Suprapubic skin (tissue), 4 donors: ENCODE measurements at places on chromosomes 11 and 22.

GRCh38 chr11:11265994-11266606, 87.0 kb downstream of the CSNK2A3 start:
- no peak for DNase-seq

GRCh38 chr11:33670250-33671011, 30.2 kb downstream of the C11orf91 start:
- no peak for DNase-seq

DNA sequence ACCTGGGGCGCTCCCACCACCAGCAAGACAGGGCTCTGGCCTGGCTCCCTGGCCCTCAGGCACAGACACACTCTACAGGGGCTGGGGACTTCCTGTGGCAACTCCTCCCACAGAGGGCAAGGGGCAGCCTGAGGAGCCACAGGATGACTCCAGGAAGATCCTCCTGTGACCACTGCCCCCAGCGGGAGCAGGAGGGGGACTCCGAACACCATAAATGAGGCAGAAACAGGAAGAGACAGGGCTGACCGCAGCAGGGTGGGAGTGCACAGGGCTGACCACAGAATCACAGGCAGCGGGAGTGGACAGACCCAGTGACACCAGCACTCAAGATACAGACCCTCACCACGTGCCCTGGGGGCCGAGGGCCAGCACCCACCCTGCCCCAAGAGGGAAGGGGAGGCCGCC, 10.8 kb downstream of the ARAP1 start:
- no peak for DNase-seq

DNA sequence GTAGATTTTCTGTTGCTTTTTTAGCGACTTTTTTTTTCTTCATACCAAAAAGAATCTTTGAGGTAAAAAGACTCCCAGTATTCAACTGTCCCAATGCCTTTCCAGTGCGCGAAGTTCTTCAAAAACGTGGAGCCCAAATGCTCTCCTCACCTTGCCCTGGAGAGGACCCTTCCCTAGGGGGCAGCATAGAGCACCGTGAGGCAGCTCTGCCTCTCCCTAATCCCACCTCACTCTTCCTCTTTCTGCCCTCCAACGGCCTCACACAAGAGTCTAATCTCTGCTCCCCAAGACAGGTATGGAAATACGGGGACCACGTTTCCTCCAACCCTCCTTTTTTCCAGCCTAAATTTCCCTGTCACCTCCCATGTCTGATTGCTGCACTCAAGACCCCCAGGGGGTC, 117.5 kb upstream of the ALX4 start:
- DNase-seq: no peak

DNA sequence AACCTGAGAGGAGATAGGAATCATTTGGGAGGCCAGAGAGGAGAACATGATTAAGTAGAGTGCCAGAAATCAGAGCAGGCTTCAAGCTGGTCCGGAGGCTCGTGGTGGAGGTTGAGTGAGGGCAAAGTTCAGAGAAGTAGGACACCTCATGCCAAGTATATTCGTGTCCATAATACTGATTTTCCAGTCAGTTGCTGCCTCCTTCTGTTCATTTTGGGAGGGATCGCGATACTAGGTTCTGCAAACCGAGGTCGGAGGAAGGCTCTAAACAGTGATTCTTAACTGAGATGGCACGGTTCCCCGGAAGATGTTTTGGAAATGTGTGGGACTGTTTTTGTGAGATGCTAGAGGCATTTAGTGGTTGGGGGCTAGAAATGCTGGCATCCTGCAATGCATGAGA, 13.6 kb upstream of the CD3E start:
- no peak for DNase-seq

DNA sequence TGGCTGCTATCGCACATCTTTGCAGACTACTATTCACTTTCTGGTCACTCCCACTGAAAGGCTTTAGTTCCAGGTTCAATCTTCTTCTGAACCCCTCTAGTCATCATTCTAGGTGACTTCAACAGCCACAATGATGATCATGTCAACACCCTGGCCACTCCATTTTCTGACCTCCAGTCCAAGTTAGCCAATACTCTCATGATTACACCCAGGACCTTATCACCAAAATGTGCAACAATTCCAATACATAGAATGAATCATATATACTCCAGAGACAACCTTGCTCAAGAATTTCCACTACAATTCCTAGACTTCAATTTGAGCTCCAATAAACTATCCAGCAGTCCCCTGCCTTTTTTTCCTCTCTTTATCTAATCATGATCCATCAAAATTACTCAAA, 70.7 kb downstream of the PAK1 start:
- DNase-seq: no peak

DNA sequence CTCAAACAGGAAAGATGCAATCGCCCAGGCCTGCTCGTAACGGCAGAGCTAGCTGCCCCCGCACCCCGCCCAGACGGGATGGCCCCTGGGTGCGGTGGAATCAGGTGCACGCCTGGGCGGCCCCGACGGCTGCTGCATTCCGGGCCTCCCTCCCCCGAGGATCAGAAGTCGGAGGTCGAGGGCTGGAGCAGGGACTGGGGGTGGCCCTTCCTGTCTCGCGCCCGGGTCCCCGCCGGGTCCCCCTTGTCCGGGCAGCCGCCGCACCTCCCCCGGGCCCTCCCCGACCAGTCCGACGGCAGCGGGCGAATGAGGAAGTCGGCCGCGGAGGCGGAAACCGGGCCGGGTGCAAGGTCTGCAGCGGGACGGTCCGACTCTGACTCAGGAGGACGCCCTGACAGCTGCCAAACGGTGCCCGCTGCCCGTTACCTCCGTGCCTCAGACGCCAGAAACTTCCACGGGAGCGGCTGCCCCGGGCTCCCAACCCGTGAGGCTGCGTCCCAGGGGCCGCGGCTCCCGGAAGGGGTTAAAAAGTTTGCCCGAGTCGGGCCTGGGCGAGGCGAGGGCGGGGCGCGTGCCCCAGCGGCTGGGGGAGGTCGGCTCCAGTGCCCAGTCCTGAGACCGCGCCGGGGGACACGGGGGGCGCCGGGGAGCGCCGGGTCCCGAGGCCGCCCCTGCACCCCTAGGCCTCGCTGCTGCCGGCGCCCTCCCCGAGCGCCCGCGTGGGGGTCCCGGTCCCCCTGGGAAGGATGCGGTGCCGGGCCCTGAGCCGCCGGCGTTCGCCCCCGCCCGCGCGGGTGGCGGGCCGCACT, 663 bp downstream of the MYH9 start:
- peak; percentile 91 for DNase-seq
